Progenitor cell of endocrine pancreas (in vitro differentiated cells): ENCODE measurements at places on chromosomes 5 and 9.

DNA sequence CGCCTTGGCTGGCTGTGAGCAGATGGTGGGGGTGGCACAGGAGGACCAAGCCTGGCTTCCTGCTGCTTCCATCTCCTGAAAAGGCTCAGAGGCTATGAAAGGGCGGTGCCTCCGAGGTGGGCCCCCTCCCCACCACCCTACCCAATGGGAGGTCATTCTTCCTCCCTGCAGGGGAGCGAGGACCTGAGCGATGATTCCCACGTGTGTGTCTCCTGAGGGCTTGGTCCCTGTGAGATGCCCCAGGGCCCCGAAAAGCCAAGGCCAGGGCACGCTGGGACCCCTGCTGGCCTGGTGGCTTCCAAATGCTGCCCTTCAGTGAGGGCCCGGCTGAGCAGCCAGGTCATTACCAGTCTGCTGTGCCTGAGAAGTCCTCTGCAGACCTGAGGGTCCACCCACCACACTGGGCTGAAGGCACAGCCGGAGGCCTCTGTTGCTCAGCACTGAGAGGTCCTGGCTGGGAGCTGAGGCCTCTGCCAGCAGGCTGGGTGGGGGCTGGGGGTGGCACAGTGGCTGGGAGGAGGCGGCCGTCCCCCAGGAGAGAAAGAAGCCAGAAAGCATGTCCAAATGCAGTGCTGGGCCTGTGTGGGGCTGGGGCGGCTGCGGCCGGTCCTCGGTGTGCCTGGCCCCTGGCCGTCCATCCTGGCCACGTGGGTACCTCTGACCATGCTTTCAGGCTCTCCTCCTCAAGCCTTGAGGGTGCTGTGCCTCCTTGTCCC lies 14.0 kb upstream of the SLC6A19 start:
- DNase-seq = no peak

- DNase-seq = peak; percentile 37
Measured at GRCh38 chr9:130172858-130173665, 858 bp downstream of the NCS1 start.

DNA sequence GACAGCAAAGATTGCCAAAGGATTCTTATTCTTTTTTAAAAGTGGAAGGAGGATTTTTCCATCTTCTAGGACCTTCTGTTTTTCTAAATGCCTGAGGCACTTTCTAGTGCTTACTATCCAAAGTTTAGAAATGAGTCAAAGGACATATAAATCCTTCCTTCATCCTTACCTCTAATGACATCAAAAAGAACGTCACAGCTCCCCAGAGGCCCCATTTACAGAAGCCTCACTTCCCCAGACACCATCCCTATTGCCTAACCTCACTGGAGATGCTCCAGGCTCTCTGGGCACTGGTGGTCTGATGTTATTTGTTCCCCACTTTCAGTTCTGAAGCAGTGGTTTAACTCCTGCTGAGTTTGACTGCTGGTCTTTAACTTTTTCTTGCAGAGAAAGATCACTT lies 504.3 kb downstream of the AGTPBP1 start:
- no peak for DNase-seq

GRCh38 chr5:167840527-167841130 lies 450.8 kb upstream of the WWC1 start:
- no peak for DNase-seq

GRCh38 chr5:18236386-18236785 lies 602.1 kb downstream of the TAF11L14 start:
- no peak for DNase-seq

DNA sequence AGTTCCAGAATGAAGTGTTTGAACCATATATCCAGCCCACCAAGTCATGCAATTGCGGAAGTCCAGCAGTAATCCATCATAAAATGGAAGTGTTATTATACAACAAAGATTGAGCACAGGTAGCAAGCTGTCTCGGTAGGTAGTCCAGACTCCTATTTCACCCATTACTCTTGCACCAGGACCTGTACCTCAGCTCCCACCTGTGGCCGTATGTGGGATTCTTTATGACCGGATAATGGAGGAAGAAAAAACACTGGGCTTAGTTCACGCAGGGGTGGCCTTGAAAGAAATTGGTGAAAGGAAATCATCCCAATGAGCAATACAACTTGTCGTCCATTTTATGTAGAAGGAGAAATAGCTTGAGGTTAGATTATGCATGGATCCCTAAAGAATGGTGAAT lies 216.3 kb downstream of the ESM1 start:
- DNase-seq = no peak

DNA sequence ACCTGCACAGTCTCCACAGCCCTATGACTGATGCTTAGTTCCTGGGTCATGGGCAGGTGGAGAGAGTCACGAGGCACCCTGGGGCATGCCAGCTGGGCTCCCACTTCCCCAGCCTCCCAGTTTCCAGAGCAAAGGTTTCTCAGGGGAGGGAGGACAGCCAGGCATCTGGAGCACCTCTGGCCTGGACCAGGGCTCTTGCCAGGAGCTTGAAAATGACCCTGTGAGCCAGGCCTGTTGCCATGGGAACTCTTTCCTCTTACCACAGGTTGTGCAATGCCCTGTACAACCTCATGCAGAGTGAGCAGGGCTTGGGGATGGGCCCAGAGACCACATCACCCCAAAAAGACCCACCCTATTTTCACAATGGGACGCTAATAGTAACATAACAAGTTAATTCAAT lies 113.1 kb downstream of the PSD2 start:
- no peak for DNase-seq

- DNase-seq = no peak
Measured at GRCh38 chr9:19637084-19637483, 151.8 kb downstream of the SLC24A2 start.

DNA sequence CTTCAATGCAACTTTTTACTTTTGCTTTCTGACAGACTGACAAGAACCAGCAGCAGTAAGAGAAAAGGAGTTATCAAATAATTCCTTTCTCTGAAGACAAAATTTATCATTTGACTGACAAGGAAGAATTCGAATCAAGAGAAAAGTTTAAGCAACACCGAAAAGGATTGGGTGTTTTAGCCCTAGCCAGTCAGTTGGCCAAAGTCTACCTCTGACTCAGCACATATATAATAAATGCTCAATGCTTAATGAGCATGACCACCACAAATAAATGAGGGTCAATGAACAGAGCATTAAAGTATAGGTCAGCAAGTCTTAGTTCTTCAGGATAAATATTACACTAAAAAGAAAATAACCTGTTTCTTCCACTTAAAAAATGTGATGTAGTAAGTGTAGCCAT lies 1603.5 kb upstream of the C9orf72 start:
- no peak for DNase-seq

- DNase-seq = no peak
Measured at GRCh38 chr9:5389109-5389732, 48.5 kb downstream of the PLGRKT start.

- DNase-seq = peak; percentile 53
Measured at GRCh38 chr5:95283761-95284571, 928 bp downstream of the MCTP1 start.

DNA sequence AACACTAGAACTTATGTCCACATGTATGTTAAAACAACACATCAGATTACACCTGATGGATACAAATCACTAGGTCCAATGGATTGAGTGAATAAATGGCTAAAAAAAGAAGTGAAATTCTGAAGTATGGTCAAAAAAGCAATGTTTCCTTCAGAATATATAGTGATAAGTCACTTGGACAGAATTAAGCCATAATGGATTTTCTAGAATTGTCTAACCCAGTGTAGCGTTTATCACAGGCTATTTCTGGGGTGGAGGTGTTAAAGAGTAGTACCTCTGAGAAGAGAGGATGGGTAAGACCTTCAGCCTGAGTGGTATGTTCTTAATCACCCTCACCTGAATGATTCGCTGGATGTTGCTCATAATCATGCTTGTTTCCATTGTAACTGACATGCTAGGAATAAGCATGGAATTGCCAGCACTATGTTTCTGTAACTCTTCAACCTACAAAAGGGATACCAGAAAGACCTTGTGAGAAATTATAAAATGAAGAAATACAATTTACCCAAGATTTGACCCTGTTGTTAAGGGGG lies 33.2 kb downstream of the SLC31A2 start:
- no peak for DNase-seq

DNA sequence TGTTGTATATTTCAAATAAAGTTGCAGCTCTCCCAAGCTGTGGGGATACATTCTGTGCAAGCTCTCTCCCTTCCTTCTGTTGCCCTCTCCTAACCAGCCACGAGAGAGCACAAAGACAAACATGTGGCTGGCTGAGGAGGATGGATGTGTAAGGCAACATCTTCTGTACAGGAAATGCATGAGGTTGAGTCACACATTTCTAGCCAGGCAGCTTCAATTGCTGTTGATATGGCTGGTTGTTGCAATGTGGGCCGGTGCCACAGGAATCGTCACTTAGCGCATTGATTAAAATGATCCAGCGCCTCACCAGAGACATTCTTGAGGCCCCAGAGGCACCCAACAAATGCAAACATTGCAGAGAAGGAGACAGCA lies 207.1 kb downstream of the ICE1 start:
- no peak for DNase-seq

DNA sequence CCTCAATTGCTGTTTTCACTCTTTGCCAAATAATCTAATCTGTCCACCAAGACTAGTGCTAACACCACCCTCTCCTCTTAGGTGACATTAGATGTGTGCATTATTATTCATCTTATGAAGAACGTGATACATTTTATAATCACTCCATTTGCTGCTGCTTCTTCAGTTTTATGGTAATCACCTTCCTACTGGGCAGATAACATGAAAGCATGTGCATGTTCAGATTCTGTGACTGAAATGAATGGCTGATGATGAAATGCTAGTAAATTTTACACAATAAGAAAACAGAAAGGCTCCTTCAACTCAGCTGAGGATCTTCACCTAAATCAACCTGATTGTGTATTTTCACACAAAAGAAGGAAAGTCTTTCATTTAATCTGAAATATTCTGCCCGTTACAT lies 577.6 kb downstream of the CSNK1G3 start:
- DNase-seq = no peak

GRCh38 chr9:32380944-32381343 lies 3.5 kb upstream of the ACO1 start:
- DNase-seq = no peak

DNA sequence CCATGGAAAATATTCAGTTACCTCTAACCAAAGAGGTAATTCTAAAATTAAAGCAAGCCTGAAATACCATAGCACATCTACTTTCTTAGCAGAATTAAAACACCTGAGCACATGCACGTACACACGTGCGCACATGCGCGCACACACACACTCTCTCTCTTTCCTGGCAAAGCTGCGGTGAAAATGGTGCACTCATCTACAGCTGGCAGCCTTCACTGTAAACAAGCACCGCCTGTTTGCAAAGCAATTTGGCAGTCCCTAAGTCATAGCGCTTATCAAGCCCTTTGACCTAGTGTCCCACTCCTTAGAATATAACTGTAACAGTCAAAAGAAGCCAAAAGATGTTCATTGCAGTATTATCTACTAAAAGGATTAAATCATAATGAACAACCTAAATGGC lies 278.7 kb downstream of the DENND1A start:
- DNase-seq = no peak

DNA sequence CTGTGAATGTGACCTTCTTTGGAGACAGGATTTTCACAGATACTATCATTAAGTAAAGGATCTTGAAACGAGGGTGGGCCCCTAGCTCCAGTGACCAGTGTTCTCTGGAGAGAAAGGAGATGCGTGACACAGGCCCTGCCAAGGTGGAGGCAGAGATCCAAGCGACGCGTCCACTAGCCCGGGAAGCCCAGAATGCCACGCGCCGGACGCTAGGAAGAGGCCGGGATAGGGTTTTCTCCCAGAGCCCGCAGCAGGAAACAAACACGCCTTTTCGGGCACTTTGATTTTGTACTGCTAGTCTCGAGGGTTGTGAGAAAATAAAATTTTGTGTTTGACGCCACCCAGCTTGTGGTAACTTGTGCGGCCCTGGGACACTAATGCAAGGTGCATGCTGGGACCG lies 29.6 kb upstream of the VDAC1 start:
- no peak for DNase-seq
